Calu3 (cell line): ENCODE measurements at places on chromosomes 16 and 17.
A peak's percentile ranks its signal among the peaks of the same experiment; 100 is the strongest.

GRCh38 chr16:17266608-17267313, 204.0 kb downstream of the XYLT1 start:
- no peak for DNase-seq

- DNase-seq, result no peak
Measured at GRCh38 chr16:63287401-63287800, 1251.2 kb upstream of the CDH8 start.

GRCh38 chr17:51036084-51036483, 84.6 kb downstream of the SPAG9 start:
- no peak for DNase-seq

DNA sequence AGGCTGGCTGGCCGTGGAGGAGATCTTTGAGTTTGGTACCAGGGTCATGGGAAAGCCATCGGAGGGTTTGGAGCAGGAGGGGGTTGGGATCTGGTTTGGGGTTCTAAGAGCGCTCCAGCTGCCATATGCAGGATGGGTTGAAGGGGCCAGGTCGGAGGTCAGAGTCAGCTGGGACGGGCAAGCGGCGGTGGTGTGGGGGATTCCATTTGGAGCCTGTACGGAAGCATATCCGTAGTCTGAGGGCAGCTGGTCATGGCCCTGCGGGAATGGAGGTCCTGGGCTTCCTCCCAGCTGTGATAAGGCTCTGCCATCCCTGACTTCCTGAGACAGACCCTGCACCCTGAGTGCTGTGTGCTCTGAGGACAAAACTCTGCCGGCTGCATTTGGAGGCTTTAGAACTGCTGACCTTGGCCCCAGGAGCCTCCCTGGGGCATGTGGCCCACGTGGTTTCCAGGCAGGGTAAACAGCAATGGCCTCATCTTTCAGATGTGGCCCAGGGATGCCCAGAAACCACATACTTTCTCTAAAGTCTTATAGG, 46.5 kb downstream of the ATP2C2 start:
- DNase-seq, result no peak

- DNase-seq, result no peak
Measured at GRCh38 chr17:40596261-40596919, 31.1 kb upstream of the CCR7 start.

GRCh38 chr17:42686520-42687128, 4.3 kb downstream of the CNTNAP1 start:
- no peak for DNase-seq

- DNase-seq, result no peak
Measured at GRCh38 chr16:16148755-16149154, 74.5 kb downstream of the ABCC6 start.

GRCh38 chr17:35906926-35907637, 23.5 kb downstream of the RDM1 start:
- no peak for DNase-seq

DNA sequence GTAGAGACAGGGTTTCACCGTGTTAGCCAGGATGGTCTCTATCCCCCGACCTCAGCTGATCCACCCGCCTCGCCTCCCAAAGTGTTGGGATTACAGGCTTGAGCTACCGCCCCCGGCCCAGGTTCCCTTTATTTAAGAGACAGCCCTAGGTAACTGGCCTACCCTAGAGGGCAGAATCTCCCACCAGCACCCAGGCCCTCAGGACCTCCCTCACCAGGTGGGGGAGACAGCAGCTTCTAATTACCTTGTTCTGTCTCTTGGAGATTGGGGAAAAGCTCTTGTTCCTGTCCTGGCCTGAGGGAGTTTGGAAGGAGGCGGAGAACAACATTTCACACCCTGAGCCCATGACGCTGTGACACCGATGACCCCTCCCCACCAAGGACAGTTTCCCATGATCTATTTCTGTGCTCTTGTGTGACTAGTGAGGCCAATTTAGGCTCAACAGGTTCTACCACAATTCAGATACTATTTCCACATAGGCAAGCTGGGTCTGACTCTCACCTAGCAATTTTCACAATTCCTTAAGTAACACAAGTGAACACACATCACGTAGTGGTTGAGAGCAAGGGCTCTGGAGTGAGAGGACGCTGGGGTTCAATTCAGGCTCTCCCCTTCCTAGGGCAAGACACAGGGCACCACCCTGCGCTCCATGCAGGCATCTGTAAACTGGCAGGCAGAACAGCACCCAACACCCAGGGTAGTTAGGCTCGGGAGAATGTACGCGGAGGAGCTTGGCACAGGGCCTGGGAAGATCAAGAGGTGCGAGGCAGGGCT, 20.4 kb downstream of the HDAC5 start:
- no peak for DNase-seq

DNA sequence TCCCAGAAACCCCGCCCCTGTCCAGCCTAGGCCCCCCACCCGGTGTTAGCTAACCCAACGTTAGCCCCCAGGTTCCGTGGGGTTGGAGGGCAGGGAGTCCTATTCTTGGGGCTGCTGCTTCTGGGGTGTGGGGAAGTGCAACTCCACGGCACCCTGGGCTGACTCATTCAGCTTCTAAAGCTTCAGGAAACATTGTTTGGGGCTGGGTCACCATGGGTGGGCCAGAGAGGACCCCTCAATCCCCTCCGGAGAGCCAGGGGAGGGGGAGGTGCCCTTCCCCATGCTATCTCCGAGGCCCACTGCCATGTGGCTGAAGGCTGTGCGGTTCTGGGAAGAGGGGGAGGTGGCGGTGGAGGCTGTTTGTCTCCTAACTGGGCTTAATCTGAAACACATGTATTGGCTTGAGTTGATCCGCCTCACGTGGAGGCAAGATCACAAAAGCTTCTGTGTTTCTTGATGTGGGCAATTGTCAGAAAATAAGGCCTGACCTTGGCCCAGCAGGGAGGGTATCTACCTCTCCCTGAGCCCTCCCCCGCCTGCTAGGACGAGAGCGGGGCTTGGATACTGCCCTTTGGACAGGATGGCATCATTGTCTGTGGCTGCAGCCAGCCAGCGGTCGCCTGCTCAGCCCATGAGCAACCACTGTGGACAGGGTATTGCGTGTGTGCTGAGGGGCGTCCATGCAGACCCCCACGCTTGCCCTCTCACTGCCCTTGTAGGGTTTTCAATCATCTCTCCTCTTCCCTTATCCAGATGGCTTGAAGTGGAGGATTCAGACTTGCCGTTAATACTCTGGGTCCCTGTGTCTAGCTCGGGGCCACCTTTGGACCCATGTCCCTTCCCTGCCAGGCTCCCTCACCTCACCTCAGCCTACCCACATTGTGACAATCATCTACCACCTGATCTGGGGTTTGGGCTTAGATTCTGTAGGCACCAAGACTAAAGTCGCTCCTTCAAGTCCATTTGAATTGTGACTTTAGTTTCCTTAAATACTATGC, 1.3 kb downstream of the SERPINF1 start:
- no peak for DNase-seq

GRCh38 chr17:65103896-65104295, 33.3 kb upstream of the RGS9 start:
- DNase-seq, result no peak

- DNase-seq, result no peak
Measured at GRCh38 chr16:15611610-15612009, 31.3 kb downstream of the MARF1 start.

GRCh38 chr17:27550291-27550930, 80.6 kb upstream of the LGALS9 start:
- DNase-seq, result no peak

DNA sequence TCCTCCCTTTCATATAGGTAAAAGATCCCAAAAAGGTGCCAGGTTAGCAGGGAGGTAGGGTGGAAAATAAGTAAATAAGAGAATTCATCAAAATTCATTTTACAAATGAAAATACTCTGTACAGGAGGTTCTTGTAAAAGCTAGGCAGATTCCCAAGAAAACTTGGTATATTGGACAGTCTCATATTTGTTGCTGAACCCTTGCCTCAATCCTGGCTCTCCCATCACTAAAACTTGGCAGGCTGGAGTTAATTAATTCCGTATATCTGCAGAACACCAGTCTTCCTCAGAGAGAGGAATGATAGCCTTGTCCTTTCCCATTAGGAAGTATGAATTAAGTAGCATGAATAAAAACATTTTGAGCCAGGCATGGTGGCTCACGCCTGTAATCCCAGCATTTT, 66.2 kb upstream of the MTMR4 start:
- DNase-seq, result no peak

- no peak for DNase-seq
Measured at GRCh38 chr17:14458724-14459123, 157.8 kb downstream of the HS3ST3B1 start.

- peak; percentile 86 for DNase-seq
Measured at GRCh38 chr16:71484006-71484893, 4.9 kb downstream of the ZNF19 start.

- DNase-seq, result no peak
Measured at GRCh38 chr16:15705064-15705565, 55.1 kb downstream of the NDE1 start.

DNA sequence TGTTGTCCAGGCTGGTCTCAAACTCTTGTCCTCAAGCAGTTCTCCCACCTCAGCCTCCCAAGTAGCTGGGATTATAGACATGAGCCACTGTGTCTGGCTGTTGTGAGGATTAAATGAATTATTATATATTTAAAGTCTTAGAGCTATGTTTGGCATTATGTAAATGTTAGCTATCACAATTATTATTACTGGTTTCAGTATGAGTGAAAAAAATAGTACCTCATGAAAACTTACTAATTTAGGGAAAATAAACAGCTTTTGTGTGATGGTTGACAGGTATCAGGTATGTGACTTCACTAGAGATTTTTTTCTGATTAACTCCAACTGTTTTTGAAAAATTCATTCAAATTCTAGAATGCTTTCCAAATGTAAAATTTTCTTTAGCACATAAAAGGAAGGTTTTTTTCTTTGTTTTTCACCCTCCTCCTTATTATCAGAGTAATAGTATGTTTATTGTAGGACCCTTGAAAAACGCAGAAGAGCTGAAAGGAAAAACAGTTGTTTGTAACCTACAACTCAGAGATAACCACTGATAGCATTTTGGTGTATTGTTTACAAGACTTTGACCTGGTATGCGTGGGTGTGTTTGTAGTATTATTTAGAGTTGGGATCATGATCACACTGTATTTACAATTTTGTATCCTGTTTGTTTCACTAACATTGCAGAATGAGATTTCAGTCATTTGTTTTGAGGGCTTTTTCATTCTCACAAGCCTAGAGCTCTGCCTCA, 13.2 kb downstream of the NLK start:
- DNase-seq, result no peak

DNA sequence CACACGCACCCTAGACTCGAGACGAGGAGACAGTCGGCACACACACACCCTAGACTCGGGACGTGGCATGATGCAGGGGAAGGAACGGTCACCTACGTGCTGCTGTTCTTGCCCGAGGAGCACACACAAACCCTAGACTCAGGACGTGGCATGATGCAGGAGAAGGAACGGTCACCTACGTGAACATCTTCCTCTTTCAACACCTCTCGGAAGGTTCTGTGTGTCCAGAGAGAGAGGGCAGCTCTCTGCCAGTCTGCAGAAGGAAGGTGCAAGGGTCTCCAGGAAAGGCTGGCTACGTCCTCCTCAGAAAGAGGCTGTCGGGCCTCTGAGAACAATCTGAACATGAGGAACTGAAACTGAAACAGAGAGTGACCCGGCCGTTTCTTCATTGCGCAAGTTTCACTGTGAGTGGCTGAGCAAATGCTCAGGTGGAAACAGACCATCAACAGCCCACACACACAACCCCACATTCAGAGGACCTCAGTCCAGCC, 43.4 kb downstream of the ZNF276 start:
- no peak for DNase-seq

DNA sequence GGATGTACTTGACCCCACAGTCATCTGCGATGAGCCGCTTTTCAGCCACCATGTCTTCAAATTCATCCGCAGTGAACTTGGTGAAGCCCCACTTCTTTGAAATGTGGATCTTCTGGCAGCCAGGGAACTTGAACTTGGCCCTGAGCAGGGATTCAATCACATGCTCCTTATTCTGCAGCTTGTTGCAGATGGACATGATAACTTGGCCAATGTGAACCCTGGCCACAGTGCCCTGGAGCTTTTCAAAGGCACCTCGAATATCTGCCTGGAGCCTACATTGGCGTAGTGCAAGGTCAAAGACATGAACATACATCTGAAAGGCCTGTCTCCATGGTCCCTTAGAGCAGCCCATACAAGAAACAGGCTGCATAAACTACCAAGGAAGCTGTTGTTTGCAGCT, 1.8 kb upstream of the TENT4B start:
- DNase-seq, result no peak
